ENCODE measurements at places on chromosomes 2 and 18.

GRCh38 chr18:3538456-3538855 is 88.5 kb downstream of the TGIF1 start:
- no peak for DNase-seq

- peak; percentile 77 for DNase-seq
These were observed 228.1 kb upstream of the TRIB2 start for GRCh38 chr2:12488352-12489318.

DNA sequence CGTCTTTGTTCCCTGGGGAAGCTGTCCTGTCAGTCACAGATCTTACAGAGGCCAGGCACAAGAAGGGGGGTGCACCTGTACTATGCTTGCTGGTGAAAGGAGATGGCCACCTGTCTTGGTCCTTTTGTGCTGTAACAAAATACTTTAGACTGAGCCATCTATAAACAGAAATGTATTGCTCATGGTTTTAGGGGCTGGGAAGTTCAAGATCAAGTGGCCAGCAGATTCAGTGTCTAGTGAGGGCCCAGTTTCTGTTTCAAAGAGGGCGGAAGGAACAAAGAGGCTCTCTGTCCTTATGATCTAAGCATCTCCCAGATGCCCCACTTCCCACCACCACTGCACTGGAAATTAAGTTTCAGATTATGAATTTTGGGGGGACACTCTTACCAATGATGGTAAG is 35.5 kb upstream of the RPL37A start:
- DNase-seq = no peak

DNA sequence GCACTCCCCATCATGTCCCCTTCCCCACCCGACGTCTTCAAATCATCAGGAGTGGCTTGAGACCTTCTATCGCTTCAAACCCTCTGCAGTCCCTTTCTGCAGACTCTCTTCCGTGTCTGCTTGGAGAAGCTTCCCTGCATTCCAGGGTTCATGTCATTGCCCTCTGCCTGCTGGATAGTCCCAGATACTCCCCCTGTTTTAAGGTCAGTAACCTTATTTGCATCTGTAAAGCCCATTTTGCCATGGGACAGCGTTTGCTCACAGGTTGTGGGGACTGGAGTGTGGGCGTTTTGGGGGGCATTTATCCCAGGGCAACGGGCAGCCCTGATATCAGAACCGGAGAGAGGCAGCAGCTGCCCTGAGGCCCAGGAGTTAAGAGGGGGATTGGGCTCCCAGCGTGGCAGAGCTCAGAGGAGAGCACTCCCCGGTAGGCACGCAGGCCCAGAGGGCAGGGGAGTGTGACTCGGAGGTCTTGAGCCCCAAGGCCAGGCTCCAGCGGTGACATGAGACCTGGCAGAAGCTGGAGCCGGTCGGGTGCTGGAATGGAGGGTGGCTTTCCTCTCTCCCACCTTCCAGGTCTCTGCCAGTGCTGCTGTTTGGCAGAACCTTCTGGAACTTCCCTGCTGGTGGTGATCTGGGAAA is 73.8 kb downstream of the RTP5 start:
- no peak for DNase-seq

DNA sequence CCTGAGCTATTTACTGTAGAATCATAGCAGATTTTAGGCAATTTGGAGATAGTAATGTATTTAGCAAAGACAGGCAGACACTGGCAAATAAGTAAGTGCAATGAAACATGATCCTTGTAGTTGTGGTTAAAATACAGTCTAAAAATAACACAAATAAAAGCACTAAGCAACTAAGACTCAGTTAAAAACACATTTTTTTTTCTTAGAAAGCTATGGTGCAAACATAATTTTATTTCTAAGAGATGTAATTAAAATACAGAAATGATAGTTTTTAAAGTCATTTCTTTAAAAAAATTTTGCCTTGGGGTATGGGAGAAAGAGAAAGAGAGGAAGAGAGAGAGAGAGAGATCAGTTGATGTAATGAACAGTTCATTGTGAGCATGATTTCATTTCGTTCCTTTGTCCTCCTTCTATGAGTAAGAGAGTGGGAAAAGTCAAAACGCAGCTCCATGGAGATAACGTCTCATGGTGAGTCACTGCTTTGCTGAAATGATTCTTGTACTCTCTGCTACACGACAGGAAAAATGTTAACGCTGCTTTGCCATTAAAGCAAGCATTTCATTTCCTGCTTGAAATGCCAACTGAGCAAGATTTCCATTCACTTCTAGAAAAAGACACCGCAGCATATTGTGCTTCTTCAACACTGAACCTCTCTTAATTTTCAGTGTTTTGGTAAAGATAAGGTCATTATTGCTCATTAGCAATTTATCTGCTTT is 61.3 kb upstream of the PGAP1 start:
- DNase-seq = peak; percentile 45

GRCh38 chr2:46555011-46555410 is 75.6 kb downstream of the TMEM247 start:
- peak; percentile 53 for DNase-seq

GRCh38 chr2:148794558-148794957 is 80.5 kb upstream of the KIF5C start:
- no peak for DNase-seq

DNA sequence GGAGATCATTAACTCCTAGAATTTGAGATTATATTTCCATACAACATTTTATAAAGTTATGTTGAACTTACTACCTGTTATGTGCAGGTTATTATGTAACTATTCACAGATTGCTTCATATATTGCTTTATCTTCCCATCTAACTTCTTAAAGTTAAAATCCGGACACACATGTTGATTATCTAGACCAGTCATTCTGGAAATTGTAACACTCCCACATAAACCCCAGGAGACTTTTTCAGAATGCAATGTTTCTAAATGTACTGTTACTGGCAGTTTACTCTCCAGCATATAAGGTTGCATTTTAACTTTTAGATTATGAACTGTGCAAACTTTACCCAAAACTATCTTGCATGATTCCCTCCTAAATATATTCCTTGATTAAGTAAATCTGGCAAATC is 70.5 kb upstream of the FAM117B start:
- DNase-seq = no peak

DNA sequence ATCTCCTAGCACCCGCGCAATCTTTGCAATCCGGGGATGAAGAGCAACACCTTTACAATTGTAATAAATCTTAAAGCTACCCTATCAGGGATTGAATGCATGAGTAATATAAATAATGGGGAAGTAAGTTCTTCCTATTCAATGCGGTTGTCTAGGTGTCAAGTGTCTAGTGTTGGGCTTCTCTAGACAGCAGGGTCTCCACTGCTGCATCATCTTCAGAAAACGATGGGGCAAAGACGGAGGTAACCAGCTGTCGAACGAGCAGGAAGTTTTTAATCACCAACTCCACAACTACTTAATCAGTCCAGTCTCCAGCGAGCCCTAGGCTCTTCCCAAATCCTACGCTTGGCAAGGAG is 573 bp downstream of the STAM2 start:
- no peak for DNase-seq

DNA sequence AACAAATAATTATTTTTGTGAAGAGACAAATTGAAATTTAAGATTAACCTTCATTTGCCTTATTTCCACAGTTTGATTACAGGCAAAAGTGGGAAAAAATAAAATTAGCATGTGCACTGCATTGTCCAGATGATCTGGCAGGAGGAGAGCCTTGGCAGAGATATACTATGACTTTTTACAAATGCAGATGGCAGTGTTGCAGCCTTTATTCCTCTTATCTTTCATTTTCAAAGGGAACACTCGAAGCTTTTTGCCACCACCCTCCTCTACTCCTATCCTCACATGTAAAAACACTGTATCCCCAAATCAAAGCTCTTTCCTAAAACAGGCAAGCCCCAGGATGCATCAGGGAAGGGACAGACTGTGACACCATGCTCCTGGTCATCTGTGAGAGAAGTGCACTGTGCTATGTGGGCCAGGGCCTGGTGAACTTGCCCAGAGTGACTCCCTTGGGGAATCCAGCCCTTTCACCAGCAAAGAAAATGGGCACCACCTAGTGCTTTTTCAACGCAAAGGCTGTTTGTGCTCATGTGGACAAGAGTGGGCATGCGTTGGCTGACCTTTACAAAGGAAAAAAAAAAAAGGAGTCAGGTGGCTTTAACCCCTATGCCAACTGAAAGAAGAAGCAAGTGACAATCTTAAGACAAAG is 74.7 kb upstream of the ETAA1 start:
- DNase-seq = no peak

- no peak for DNase-seq
These were observed 358.1 kb downstream of the ERBB4 start for GRCh38 chr2:212180408-212181083.

DNA sequence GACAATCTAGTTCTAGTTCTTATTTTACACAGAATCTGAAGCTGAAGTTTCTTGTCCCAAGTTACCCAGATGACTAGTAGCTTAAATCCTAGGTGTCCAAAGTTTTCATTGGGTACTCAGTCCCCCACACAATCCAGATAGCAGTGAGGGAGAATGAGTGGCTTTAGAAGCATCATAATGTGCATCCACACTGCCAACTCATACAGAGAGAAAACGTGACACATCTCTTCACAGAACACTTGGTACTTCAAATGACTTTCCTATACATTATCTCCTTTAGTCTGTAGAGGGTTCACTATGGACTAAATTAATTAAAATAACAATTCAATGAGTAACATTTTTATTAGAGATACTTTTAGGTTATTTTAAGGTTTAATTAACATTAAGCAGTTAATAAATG is 45.2 kb downstream of the STRADB start:
- DNase-seq = no peak

DNA sequence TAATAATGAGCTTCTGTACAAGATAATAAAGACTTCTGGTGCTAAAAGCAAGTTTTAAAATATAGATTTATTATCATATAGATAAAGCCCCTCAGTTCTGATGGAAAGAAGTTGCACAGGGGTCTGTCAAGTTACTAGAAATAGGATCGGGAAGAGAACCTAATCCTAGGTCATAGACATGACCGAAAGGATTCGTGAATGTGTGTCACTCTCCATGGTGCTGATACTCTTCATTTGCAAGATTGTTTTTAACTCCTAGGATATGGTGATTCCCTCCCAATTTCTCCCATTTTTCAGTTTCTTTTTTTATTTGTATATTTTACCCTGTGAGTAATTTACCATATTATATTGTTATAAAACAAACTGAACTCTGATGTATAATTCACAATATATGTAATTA is 58.9 kb upstream of the CTNNA2 start:
- DNase-seq = no peak

DNA sequence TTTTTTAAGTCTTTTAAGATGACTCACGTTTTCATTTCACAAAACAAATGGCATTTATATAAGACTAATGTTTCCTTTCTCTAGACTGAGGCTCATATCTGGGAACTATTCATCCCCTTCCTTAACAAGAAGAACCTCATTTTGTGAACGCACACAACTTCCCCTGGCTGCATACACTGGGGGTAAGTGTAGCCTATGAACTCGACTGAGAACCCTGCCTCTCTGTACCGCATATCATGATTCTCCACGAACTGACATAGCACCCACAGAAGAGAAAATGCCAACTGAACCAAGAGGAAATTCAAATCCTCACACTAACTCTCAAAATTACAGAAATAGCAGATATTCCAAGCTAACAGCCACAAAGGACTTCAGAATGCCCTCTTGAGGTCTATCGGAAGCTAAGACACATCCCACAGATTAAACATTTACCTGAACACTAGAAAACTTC is 236.7 kb downstream of the TCF4 start:
- no peak for DNase-seq

DNA sequence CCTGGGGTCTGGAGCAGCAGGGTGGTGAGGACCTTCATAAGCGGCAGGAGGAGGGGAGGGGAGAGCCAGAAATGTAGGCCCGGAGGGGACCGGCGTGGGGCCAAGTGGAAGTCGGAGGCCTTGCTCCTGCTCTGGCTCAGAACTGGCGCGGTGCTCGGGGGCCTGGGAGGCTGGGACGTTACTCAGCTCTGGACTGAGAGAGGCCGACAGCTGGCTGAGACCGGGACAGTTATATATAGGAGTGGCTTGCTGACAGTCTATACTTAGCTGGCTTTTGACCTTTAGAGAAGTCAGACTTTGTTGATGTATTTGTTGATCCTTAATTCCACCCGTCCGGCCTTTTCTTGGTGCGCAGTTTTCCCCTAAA is 15.7 kb downstream of the IGFBP5 start:
- DNase-seq = no peak

DNA sequence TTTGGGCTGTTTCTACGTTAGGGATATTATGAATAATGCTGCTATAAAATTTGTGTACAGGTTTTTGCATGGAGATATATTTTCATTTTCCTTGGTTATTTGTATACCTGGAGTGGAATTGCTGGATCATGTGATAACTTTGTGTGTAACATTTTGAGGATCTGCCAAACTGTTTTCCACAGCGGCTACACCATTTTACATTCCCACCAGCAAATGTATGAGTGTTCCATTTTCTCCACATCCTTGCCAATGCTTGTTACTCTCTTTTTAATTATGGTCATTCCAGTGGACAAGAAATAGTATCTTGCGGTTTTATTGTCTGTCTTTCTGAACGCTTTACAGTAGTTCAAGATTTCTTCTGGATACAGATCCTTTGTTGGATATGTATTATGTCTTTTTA is 13.6 kb downstream of the GORASP2 start:
- no peak for DNase-seq

GRCh38 chr18:74154716-74155115 is 6.4 kb downstream of the TIMM21 start:
- DNase-seq = no peak

DNA sequence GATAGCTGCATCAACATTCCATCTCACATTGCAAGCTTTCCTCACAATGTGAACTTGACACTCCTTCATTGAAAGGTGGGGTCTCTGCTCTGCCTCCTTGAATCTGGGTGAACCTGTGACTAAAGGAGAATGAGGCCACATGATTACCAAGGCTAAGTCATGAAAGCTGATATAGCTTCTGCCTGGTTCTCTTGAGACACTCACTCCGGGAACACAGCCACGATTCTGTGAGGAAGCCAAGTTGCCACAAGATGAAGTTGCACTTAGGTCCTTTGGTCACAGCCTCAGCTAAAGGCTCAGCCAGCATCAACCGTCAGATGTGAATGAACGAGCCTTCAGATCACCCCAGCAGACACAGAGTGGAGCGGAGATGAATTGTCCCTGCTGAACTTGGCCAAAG is 94.7 kb upstream of the FAM136A start:
- DNase-seq = no peak

GRCh38 chr18:50138181-50139064 is 56.5 kb downstream of the MYO5B start:
- DNase-seq = no peak

All from activated CD8-positive, alpha-beta T cell treated with anti-CD3 and anti-CD28 coated beads, Interleukin-2, amount 10 ng/mL, durations not matched to agents 7 days and 5 days (primary cell).